ENCODE measurements at places on chromosomes 7 and 10. TPM values are rescaled to one million over a fixed set of nuclear protein-coding genes. Genes with fewer than 3 reads are reported as not detected.

Gene SYT15
- 0.33 TPM for total RNA-seq

Gene TET1
- 2.8 TPM for total RNA-seq

Gene GHRHR
- not detected for total RNA-seq

Gene ARHGEF5
- 5.6 TPM for total RNA-seq

Gene C10orf67
- not detected for total RNA-seq

Gene PDE6C
- not detected for total RNA-seq

Gene TRPV5
- total RNA-seq: not detected

Gene TBXAS1
- 1.7 TPM for total RNA-seq
